ENCODE measurements at places on chromosomes 2 and 18.

- DNase-seq = no peak
Observed at GRCh38 chr2:2172516-2172915, 158.6 kb downstream of the MYT1L start.

DNA sequence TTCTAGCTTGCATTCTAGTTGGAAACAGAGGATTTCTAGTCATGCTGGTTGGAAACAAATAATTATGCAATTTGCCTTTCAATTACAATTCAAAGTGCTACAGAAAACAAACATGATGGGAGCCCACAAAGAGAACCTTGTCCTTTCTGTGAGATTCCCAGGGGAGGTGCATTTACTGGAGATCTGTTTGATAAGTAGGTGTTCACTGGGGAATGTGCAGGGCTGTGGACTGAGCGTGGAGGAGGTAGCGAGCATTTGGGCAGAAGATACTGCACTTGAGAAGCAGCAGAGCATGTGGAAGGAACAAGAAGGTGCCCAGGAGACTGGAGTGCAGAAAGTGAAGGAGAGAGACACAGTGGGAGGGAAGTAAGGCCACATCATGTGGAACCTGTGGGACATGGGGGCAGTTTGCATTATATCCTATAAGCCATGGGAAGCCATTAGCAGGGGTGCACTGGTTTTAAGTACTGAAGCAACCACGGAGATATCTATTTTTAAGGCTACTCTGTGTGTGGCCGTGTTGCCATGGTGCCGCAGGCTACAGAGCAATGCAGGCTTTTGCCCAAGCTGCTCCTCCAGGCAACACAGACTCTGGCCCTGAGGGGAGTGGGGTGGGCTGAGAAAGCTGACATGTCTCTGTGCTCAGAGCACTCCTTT lies 154.0 kb downstream of the ANTXR1 start:
- DNase-seq = no peak

- DNase-seq = no peak
Observed at GRCh38 chr18:31410716-31411483, 34.3 kb downstream of the DSG4 start.

DNA sequence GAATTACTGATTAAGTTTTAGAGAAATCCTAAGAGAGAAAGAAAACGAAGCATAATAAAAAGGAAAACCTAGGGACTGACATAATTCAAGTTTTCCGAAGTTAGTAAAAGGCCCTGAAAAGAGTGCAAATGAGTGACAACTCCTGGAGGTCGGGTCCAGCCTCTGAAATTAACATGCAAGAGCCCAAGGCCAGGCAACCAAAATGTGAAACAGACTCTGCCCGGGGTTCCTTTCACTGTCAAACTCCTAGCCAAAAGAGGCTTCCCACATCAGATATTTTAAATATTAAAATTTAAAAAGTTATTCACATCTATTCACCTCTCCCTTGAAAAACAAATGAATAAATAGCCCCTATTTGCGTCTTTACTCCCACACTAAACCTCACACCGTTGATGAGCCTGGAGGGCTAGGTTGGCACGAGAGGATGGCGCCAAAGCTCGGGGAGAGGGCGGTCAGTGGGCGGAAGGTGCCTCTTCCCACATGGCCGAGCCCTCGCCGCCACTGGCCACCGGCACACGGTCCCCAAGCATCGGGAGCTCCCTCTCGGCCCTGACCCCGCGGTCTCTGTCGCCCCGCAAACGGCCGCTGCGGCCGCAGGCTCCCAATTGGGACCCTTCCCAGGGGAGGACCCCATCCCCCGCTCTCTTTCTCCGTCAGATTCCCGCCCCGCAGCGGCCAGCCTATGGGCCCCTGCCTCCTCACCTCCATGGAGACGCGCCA lies 630 bp downstream of the PPM1G start:
- DNase-seq = no peak

- no peak for DNase-seq
Observed at GRCh38 chr2:177818412-177818811, 254.2 kb downstream of the PDE11A start.

DNA sequence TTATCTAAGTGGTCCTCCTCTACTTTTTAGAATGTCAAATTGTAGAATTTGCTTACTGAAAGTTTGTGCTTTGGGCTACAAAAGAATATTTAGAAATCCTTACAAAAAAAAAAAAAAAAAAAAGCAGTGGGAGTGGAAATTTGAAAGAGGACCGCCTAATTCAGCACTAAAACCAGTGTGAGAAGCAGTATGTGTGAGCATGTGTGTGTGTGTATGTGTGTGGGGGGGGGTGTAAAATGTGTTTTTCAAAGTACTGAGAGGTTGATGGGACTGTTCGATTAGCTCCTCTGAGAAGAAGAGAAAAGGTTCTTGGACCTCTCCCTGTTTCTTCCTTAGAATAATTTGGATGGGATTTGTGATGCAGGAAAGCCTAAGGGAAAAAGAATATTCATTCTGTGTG lies at the start of gene VIT:
TSS of gene VIT (plus strand) at position 175 of the 400 bp plus-strand sequence. CDS start 19,664 bp downstream, outside the sequence.
- DNase-seq = no peak

DNA sequence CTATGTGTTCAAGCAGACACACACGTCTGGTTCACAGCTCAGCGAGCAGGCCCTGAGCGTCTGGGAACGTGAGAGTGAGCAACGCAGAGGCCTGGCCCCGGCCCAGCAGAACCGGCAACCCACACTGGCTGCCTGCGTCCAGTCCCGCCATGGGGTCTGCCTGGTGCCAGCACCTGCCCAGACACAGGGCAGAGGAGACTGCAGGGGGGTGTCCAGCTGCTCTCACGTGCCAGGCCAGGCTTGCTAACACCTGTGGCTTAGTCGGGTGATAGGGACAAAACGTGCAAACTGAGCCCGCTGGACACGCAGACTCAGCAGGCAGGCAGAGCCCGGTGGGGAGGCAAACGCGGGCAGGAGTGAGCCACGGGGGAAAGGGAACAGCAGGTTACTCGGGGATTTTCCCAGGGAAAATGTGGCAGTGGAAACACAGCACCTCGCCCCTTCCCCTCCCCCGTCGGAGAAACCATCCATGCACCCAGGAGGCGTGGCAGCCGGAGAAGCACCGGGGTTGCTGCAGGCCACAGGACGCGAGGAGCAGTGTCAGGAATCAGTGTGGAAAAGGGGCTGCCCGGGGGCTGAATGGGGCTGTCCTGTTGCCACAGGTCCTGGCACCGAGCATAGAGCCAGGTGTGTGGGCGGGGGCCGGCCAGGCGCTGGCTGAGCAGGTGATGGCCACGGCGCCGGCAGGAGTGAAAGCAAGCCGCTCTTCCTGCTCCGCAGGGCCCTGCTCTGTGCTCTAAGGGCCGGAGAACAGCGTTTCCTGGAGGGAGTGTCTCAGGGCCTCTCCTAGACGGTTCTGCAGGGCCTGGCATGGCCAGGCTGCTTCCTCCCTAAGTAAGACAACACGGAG lies 154.7 kb downstream of the HDAC4 start:
- no peak for DNase-seq

DNA sequence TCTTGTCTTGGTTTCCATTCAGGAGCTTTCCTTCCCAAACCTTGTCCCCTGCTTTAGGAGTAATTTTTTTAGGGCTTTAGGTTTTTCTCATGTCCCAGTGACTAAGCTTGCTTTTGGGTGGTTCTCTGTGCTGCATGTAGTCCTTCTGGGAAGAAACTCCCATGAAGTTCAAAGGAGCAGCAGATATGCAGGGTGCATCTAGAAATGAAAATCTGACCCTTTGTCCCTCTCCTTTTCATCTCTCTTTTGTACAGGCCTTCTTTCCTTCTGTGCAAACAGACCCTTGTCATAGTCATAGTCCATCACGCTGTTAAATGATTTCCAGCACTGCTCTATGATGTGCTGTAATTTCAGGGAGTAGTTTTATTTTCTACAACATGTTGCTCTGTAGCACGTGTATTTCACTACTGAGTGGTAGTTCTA lies 20.4 kb downstream of the FMNL2 start:
- no peak for DNase-seq

- DNase-seq = no peak
Observed at GRCh38 chr2:142153601-142154000, 22.8 kb upstream of the LRP1B start.
